ENCODE measurements at places on chromosomes 5 and 9.

DNA sequence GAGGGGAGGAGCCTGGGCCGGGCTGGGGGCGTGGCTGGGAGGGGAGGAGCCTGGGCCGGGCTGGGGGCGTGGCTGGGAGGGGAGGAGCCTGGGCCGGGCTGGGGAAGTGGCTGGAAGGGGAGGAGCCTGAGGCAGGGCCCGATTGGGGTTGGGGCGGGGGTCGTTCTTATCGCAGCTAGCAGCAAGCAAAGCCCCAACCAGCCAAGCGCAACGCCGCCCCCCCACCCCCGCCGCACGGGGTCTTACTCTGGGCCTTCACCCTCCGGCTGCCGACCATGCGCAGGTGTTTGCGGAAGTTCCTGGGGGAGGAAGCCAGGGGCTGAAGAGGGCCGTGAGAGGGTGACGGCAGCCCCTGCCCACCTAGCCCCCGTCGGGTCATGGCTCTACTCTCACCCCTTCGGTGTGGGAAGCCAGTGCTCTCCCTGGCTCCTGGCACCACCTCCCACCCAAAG, 5.0 kb downstream of the NSMF start:
- DNase-seq = peak; percentile 45

- no peak for DNase-seq
These were observed 16.8 kb downstream of the C9orf57 start for GRCh38 chr9:72043576-72043975.

DNA sequence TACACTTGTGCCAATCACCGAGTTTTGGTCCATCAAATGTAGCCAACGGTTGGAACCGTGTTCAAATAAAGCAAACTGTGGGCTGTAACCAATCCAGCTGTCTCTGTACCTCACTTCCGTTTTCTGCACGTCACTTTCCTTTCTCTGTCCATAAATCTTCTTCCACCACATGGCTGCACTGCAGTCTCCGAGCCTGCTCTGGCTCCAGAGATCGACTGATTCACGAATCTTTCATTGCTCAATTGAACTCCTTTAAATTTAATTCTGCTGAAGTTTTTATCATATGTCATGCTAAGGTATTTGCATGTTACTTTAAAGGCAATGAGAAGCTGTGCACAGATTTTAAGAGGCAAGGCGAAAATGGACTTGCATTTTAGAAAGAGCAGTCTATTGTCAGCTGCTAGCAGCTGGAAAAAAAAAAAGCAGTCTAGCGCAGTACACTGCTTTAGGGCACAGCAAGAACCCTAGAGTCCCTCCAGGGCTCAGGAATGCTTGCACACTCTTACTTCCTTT, 13.2 kb downstream of the TTC39B start:
- peak; percentile 50 for DNase-seq

- DNase-seq = peak; percentile 47
These were observed 6.3 kb downstream of the IFNA21 start for GRCh38 chr9:21160178-21160577.

GRCh38 chr5:136598802-136599404, 233.6 kb upstream of the TRPC7 start:
- DNase-seq = no peak

DNA sequence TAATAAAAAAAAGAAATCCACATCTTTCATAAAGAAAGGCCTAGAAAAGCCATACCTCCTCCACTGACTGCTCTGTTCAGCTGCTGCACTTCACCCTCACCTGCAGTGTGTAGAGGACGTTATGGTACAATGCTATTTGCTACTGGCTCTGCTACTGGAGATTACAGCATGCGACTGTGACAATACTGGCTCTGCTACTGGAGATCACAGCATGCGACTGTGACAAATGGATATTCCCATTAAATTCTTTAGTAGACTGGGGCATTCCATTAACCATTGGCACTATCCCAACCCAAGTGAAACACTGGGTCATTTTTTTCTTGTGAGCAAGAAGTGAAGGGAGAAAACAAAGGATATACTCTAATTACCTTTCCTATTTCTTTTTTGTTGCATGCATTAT, 1063.5 kb upstream of the DMAC1 start:
- DNase-seq = no peak

DNA sequence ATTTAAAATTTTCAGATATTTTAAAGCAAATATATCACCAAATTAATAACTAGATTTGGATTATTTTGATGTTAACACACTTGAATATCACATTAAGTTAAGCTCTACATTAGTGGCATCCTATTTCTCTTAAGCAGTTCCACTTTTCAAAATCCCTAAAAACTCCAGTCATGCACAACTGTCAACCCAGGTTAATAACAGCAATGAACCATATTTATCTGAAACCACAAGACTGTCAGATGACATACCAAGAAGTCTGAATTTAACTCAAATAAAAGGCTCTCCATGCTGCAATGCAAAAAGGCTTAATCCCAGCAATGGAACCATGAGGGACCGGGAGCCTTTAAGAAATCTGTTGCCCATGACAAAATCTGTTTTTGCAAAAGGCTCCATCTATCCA, 27.5 kb downstream of the FNIP1 start:
- no peak for DNase-seq

DNA sequence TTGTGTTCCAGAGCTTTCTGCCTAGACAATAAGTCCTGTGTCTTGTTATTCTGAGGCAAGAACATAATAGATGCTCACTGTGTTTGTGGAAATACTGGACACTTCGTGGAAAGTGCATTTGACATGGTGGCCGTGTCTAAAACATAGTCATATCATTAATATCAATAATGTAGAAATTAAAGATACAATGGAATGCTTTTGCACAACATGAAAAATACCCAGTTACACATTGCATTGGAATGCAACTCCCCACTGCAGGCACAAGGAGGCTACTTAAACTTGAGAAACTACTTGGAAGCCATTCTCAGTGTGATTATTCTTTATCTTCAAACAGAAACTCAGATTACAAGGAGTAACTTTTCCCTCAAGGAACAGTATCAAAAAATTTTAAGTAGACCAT, 145.3 kb upstream of the ZNF462 start:
- no peak for DNase-seq

GRCh38 chr5:175822225-175822624, 49.2 kb upstream of the CPLX2 start:
- no peak for DNase-seq

DNA sequence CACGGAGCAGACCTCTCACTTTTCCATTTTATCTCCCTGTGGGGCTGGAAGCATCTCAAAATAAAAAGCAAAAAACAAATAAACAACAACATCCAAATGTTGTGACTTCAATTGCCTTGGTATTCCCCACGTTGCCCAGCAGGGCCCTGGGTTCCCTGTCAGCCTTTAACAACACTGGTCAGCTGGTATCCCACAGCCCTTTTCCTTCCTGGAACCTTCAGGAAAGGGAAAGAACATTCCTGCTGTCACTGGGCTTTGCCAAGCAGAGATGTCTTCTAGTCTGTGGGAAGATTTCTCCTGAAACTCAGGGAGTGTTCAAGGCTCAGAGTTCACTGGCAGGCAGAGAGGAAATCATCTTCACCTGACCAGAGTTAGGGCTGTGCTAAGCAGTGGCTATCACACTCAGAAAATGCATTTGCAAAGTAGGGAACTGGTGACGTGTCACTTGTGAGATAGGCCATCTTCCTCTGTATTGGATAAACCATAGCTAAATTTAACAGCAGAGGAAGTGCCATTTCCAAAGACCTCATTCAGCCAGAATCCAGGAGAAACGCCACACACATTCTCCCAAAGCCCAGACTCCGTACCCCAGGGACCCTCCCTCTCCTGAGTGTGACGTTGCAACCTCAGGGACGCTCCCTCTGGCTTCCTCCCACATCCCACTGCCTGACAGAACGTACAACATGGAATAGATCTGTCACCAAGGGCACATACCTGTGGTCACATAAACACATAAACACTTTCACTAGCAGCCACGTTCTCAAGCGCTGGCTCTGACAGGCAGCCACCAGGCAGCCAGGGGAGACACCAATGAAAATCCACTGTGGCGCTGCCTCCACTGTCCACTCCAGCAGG, 274.0 kb upstream of the DAPK1 start:
- DNase-seq = no peak

- DNase-seq = no peak
These were observed 316.2 kb downstream of the BRINP1 start for GRCh38 chr9:119053070-119053469.

DNA sequence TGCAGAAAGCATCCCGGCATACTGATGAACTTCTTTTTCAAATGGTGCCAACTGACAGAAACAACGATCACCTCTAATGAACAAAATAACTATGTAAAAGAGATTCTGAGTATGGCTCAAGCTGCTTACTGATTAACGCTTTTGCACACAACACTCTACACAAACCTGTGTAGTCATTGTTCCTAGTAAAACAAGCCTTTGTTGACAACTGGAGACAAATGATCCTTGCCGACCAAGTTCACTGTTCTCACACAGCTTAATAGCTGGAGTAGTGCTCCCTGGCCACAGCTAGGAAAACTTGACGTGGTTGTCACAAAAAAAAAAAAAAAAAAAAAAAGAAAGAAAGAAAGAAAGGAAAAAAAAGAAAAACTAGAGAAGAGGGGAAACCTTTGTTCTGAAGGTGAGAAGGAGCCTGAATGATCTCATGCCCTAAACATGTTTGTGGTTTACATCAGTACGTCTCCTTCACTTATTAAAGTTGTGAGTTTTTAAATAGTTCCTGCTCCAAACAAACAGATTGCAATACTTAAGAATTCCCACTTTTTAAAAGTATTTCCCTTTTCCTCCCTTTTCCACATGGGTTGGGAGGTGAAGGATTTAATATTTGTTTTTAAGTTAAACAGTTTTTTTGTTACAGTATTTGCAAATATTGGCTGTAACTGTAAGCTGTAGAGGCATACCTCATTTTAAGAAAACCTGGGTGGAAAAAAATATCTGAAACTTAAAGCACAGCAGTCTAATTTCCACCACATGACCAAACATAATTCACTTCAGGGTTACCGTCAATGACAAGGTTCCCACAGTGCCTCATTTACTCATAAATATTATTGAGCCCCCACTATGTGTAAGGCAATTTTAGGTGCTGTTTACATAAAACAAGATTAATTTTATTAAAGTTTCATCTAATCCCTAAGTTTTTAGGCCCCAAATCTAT, 63.7 kb downstream of the GLIS3 start:
- no peak for DNase-seq

GRCh38 chr9:98908897-98909634, 34.6 kb upstream of the COL15A1 start:
- no peak for DNase-seq

GRCh38 chr9:71795097-71795813, 26.9 kb upstream of the CEMIP2 start:
- DNase-seq = peak; percentile 62

- DNase-seq = no peak
These were observed 261.0 kb downstream of the SEMA5A start for GRCh38 chr5:9284781-9285307.

- DNase-seq = no peak
These were observed 29.6 kb downstream of the SPRY4 start for GRCh38 chr5:142295084-142295758.

- DNase-seq = no peak
These were observed 445.5 kb downstream of the GABRG2 start for GRCh38 chr5:162512935-162513565.

DNA sequence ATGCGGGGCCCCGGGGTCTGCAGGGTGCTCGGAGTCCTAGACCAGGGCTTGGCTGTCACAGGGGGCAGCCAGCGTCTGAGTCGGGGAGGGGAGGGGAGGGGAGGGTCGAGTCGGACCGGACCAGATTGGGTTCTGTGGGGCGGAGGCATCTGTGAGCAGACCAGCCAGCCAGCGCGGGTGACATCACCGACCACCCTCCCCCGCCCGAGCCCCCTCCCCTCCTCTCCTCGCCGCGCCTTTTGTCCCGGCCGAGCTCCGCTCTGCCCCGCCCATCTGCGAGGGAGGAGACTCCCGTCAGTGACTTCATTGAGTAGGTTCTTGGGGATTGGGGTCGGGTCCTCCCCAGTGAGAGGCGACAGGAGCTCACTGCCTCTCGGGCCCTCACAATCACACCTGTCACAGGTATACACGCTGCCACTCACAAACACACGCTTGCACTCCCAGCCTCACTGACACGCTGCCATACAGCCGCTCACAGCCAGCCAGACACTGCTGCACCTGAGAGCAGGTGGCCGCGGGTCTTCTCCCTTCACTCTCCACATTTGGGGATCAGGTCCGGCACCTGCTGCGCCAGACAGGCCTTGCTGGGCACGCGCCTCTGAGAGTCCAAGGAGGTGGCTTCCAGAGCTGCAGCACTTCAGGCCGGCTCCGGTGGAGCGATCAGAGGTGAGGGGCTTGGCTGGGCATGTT, 546 bp downstream of the DNAJB5 start:
- DNase-seq = peak; percentile 47

DNA sequence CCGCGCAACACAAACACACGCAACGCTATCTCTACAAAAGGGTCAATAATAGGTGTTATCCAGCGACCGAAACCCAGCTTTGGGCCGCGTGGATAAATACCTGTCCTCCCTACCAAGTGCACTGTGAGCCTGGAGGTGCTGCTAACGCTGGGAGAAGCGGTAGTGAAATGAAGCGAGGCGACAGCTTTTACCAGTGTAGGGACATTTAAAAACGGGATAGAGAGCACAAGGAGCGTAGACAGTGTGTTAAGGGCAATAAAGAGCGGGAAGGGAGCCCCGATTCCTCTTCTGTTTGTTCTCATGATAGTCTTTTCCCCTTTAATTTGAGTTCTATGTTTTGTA, 421 bp upstream of the DEPDC1B start:
- DNase-seq = no peak

- DNase-seq = no peak
These were observed 5.1 kb downstream of the MYMK start for GRCh38 chr9:133519693-133520092.

DNA sequence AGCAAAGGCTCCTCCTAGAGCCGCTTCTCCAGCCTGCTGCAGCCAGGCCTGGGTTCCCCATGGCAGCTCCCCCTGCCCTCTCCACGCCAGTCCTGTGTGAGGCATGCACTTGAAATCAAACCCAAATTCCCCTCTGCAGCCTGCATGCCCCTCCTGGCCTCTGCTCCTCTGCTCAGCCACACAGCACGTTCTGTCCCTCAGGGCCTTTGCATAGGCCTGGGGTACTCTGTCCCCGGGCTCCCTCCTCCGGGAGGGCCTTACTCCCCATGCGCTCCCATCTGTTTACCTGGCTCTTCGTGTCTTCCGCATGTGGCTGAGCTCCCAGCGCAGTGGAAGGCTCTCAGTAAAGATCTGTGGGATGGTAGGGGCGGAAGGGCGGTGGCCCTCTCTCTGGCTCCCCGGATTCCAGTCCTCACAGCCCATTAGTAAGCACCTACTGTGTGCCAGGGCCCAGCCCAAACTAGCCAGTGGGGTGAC, 203.5 kb upstream of the IER5L start:
- no peak for DNase-seq

GRCh38 chr5:117943541-117943940, 1044.8 kb downstream of the DTWD2 start:
- DNase-seq = no peak

- DNase-seq = no peak
These were observed 141.4 kb upstream of the PANK3 start for GRCh38 chr5:168720575-168720974.

DNA sequence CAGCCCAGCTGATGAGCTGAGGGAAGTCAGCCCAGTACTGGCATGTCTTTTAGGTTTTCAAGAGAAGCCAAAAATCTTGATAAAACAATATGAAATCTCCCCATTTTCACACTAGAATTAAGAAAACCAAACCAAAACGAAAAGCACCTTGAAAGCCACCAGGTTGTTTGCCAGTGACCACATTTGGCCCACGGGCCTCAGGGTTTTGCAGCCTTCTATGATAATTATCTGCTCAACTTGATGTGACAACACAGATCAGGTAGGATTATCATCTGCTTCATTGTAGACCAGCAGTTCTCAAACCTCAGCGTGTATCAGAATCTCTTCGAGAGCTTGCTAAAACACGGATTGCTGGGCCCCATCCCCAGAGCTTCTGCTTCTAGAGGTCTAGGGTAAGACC, 101.4 kb downstream of the GALNT10 start:
- DNase-seq = no peak

- DNase-seq = no peak
These were observed 33.2 kb upstream of the C5orf46 start for GRCh38 chr5:147939431-147940114.

All from CD4-positive, alpha-beta T cell treated with Interleukin-12 subunit alpha and Interleukin-12 subunit beta, for 1 hour (primary cell).